Activated CD4-positive, CD25-positive, alpha-beta regulatory T cell (primary cell): ENCODE measurements at places on chromosomes 11 and 22.

DNA sequence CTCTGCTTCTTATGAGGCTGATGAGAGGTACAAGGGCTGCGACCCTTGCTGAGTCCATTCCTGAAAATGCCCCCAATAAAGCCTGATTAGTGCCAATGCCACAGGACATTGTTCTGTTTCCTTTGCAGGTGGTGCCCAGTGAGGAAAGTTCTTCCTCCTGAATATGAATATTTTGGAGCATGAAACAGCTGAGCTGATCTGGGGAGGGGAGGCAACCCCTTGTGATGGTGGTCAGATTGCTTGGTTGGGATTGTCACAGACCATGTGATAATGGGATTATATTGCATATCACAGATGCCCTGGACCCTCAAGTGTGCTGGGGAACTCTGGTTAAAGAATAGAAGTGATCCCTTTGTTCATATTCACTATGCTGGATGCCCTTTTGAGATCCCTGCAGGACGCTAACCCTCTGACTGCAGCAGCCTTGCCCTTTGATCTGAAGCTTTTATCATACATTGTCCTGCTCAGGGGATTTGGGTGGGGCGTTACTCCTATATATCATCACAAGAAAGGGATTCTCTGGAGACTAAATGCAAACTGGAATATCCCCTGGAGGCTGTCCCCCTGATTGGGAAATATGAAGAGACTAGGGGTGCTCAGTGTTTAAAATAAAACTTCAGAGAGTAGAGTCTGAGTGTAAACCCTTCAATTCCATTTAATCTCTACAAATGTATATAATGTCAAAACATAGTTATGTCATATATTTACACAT is 76.9 kb upstream of the TOP3B start:
- DNase-seq: no peak

DNA sequence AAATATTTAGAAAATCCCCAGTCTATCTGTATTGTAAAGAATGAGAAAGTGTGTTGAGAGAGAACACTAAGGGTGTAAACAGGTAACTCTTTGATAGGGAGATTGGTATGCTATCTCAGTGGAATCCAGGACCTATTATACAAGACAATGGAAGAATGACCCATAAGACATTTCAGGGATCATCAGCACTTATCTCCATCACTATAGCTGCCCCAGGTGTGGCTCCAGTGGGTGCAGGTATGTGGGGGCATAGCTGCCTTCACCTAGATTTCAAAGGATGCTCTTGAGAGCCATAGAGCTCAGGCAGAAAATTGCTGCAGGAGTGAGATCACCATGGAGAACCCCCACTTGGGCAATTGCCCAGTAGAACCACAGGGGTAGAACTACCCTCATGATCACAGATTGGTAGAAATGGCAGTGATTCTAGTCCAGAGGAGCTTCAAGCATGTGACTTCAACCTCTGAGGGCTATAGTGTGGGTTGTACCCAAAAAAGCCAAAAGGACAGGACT is 252.3 kb upstream of the TBCEL start:
- no peak for DNase-seq

GRCh38 chr11:130465263-130465662 is 16.8 kb downstream of the ADAMTS15 start:
- DNase-seq: no peak

- no peak for DNase-seq
Measured at GRCh38 chr11:102560555-102561011, 30.0 kb upstream of the MMP7 start.

- no peak for DNase-seq
Measured at GRCh38 chr11:111792314-111792713, 26.1 kb upstream of the PPP2R1B start.

- no peak for DNase-seq
Measured at GRCh38 chr11:14454861-14455632, 44.6 kb downstream of the COPB1 start.

GRCh38 chr11:67996051-67996450 is 7.8 kb downstream of the UNC93B1 start:
- no peak for DNase-seq

- DNase-seq: no peak
Measured at GRCh38 chr11:78560826-78561484, 13.7 kb downstream of the NARS2 start.

DNA sequence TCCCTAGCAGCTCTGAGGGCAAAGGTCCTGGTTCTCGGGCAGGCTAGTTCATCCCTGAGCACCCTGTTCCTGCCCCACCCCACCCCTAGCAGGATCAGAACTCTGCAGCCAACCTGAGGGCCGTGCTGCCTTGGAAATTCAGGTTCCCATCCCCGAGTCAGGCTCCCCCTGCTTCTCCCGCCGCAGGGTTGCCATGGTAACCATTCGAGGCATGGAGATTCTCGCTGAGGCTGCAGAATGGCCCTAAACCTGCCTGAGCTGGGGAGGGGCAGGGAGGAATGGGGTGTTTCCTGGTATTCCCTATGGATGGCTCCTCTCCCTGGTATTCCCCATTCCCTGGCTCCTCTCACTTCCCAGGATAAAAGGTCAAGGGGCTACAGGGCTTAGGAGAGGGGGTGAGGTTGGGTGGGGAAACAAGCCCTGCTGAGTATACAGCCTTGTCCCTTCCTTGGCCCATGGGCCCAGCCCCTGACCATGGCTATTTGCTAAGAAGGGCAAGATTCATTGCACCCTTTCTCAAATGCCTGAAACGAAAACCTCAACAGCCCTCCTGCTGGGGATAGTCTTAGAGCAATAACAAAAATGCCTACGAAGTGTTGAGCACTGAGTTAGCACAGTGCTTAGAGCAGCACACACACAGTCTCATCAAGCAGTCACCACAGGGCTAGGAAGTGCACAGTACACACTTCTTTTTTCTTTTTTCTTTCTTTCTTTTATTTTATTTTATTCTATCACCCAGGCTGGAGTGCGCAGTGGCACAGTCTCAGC is 58.7 kb downstream of the CHST1 start:
- DNase-seq: no peak

DNA sequence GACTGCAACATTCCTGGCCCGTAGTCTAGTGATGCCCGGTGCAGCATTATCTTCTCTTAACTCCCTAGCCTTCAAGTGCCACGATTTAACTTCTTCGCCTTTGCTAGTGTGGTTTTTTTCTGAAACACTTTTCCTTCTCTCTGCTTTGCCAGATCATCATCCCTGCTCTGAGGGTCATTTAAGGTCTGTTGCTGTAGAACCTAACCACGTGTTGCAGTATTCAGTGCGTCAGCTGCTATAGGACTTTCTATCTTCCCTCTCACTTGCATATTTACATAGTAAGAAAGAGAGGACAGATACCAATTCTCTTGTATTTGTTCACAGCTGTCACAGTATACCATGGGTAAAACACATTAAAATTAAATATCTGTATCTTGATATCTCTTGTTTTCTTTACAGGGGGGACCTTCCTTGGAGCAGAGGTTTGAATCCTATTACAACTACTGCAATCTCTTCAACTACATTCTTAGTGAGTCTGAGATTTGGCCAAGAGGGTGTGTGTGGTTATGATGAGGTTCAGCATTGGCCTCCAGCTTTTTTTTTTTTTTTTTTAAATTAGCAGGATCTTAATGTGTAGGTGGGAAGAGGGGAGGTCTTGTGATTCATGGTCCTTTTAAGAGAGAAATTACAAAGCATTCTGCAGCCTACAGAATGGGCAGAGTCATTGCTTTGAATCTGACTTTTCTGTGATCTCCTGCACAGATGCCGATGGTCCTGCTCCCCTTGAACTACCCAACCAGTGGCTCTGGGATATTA is 13.5 kb downstream of the EIF3L start:
- no peak for DNase-seq

DNA sequence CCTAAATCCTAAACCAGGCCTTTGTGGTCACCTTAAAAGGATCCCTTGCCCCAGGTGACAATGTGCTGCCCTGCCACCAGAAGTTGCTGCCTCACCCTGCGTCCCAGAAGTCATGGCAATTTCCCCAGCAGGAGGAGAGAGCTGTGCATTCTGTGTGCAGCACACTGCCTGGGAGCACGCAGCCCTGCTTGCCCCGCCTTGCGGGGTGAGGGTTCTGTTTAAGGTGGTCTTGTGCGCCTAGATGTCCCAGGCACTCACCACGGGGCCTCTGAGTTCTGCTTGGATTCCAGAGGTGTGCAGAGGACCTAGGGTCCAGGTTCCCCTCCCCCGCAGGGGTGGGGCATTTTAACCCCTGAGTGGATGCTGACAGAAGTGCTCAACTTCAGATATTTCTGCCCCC is 95.0 kb downstream of the GRAMD1B start:
- no peak for DNase-seq

- DNase-seq: no peak
Measured at GRCh38 chr11:106331176-106331575, 253.7 kb downstream of the AASDHPPT start.

- DNase-seq: peak; percentile 82
Measured at GRCh38 chr22:37077802-37078448, 26.4 kb downstream of the KCTD17 start.

GRCh38 chr11:45806937-45807791 is 2.2 kb downstream of the SLC35C1 start:
- no peak for DNase-seq

GRCh38 chr22:31906086-31906485 is 38.2 kb upstream of the YWHAH start:
- DNase-seq: no peak

GRCh38 chr22:32063701-32064100 is 20.6 kb downstream of the SLC5A1 start:
- DNase-seq: no peak

- no peak for DNase-seq
Measured at GRCh38 chr22:32336121-32336603, 21.5 kb upstream of the RFPL3 start.

GRCh38 chr11:59262177-59262818 is 49.6 kb upstream of the MPEG1 start:
- DNase-seq: no peak

DNA sequence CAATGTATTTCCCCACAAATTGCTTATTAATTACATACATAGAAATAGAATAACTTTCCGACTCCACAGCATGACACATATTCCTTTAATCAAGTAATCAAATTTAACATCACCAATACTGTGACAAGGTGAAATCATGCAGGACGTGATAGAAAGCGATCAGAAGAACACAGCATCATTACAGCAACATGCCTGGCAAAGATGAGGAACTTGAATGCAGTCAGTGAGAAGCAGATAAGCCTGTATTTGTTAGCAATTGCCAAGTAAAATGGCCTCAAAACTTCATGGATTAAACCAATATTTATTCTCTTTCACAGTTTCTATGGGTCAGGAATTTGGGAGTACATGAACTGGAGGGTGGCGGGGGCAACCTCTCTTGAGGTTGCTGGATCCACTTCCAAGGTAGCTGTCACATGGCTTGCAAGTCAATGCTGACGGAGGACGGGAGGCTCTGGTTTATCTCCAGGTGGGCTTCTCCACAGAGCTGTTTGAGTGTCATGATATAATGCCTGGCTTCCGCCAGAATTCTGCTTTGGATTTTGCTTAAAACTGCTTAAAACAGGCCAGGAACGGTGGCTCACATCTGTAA is 12.0 kb upstream of the TEAD1 start:
- no peak for DNase-seq

GRCh38 chr11:121965330-121965729 is 150.7 kb downstream of the BLID start:
- no peak for DNase-seq

DNA sequence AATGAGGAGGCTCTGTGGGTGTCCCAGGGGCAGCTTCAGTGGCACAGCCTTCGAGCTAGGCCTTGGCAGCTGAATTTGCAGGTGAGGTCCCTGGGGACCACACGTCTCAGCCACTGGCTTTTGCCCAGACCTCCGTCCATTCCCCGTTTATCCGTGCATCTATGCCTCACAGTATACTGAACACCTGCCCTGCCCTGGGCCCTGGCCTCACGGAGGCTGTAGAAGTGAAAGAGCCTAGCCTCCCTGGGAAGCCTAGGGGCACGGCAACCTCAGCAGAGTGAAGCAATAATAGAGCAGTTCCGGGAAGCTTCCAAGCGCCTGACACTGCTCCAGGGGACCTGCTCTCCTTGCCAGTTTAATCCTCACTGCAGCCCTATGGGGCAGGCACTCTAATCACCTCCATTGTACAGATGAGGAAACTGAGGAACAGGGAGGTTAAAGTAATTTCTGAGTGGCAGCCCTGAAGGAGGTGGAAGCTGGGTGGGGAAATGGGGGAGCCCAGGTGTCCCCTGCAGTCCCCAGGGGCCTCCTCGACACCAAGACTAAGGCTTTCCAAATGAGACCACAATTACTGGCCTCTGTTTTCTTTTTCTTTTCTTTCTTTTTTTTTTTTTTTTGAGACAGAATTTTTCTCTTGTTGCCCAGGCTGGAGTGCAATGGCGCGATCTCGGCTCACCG is 2.7 kb upstream of the NFAM1 start:
- no peak for DNase-seq

- DNase-seq: no peak
Measured at GRCh38 chr22:19706661-19707151, 7.6 kb upstream of the SEPTIN5 start.

DNA sequence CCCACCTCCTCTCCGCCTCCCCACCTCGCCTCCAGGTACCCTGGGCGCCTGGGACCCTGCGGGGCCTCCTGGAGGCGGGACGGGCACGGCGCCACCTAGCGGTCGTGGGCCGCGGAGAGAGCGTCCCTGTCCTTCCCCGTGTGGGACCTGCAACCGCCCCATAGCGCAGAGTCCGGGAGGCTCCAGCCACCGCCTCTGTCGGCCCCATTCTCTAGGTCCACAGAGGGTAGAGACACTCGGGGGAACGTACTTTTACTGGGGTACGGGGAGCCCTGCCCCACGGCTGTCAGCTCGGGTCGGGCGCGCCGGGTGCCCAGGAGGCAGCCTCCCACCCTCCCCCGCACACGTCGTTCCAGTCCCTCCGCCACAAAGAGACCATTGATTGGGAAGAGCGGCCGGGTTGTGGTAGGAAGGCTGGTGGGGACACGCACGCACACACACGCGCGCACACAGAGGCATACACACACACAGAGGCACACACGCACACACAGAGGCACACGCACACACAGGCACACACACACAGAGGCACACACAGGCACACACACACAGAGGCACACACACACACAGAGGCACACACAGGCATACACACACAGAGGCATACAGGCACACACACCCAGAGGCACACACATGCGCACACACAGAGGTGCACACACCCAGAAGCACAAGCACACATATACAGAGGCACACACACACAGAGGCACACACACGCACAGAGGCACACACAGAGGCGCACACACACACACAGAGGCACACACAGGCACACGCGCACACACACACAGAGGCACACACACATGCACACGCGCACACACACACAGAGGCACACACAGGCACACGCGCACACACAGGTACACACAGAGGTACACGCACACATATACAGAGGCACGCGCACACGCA is 12.6 kb upstream of the NECTIN1 start:
- peak; percentile 18 for DNase-seq

DNA sequence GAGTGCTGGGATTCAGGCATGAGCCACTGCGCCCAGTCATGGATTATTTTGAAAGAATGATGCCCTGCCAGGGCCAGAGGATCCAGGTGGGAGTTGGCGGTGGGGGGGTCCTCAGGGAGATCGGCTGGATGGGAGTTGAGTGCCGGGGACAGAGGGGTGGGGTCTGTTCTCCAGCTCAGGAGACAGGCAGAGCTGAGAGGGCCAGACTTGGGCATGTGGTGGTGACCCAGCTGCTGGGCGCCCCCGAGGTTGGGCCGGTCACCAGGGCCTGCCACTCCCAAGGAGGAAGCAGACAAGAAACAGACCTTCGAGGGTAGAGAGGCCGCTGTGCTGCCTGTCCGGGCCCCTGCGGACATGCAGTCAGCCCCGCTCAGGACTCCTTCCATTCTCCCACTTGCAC is 11.8 kb upstream of the PRODH start:
- DNase-seq: no peak

GRCh38 chr11:121012091-121012490 is 11.8 kb upstream of the TBCEL start:
- DNase-seq: no peak
